NCI-H1092 (cell line): ENCODE measurements at places on chromosomes 2 and 18.

DNA sequence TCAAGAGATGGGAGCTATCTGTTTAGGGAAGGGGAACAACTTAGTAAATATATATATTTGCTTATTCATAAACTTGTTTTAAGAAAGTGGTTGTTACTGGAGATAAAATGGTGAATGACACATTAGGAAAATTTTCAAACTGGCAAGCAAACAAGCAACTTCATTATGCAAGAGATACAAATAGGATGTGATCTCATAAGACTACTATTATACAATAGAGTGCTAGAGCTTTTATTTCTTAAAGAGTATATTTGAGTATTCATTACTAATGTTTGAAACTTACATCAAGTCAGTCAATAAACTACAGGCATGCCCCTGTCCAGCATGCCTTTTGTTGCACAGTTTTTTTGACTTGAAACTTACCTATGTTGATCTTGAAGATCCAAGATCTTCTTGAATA, 355.2 kb upstream of the KCNJ3 start:
- DNase-seq: no peak

- DNase-seq: no peak
These were observed 35.7 kb downstream of the NOL10 start for GRCh38 chr2:10654069-10654468.

DNA sequence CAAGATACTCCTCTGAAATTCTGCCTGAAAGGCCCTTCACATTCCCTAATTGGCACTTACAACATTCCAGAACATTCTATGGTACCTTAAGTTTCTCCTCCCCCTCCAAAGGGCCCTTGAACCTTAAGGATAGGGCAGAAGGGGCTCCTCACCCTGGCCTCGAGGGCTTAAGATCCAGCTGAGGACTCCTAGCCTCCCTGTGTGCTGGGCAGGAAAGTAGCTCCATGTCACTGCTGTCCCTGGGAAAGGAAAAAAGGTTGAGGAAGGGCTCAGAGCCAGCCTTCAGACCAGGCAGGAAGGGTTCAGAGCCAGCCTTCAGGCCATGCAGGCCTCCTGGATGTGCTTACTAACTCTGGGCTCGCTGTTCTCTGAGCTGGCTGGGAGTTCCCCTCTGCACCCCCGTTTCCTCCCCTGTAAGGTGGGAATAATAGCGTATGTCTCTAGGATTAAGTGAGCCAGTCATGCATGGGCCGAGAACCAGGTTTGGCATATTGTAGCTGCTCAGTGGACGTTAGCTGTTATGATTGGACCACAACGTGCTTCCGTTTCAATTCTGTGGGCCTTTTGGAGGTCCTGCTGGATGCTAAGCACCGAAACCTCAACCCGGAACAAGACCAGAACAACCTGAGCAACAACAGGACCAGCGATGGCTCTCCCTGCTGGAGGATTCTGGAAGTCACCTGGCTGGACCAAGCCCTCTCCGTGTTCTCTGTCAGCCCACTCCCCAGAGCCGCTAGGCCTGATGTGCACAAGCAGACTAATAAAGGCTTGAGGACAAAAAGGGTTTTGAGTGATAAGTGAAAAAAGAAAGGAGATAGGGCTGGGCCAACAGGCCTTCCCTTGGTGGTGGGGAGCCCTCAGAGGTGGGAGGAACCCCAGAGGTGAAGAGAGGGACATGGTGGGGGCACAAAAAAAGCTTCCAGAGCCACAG, 1.0 kb upstream of the B3GNT7 start:
- no peak for DNase-seq

GRCh38 chr2:43791035-43791765, 17.4 kb downstream of the DYNC2LI1 start:
- no peak for DNase-seq

GRCh38 chr2:214261683-214262082, 149.2 kb upstream of the VWC2L start:
- DNase-seq: no peak
